NK-92 treated with Interleukin-12 subunit alpha and Interleukin-12 subunit beta, amount 100 ng/mL, for 24 hours (cell line): ENCODE measurements at places on chromosomes 2 and 18.

GRCh38 chr18:7590826-7591560 lies 23.9 kb downstream of the PTPRM start:
- no peak for DNase-seq

- DNase-seq: no peak
Measured at GRCh38 chr2:27351802-27352598, 4.6 kb downstream of the GTF3C2 start.

GRCh38 chr18:70405052-70405451 lies 116.2 kb downstream of the SOCS6 start:
- no peak for DNase-seq

GRCh38 chr18:44887227-44887631 lies 206.5 kb downstream of the SETBP1 start:
- DNase-seq: peak; percentile 46

DNA sequence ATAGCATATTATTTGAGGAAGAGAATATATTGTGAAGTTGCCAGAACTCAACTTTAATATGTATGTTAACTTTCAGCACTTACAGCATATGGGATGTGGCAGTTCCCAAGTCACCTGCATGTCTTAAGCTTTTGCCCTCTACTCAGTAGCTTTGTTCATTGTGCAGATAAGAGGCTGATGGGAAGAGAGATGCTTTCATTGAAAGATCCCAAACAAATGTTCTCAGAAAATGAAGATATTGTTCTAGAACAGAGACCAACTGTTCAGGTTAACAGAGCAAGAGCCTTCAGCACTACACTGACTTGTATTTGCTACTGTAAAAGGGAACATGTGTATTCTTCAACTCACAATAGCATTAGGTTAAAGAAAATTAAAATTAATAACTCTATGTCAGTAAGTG lies 28.1 kb downstream of the GAREM1 start:
- no peak for DNase-seq

- peak; percentile 82 for DNase-seq
Measured at GRCh38 chr2:136116151-136116812, 1.7 kb downstream of the CXCR4 start.

DNA sequence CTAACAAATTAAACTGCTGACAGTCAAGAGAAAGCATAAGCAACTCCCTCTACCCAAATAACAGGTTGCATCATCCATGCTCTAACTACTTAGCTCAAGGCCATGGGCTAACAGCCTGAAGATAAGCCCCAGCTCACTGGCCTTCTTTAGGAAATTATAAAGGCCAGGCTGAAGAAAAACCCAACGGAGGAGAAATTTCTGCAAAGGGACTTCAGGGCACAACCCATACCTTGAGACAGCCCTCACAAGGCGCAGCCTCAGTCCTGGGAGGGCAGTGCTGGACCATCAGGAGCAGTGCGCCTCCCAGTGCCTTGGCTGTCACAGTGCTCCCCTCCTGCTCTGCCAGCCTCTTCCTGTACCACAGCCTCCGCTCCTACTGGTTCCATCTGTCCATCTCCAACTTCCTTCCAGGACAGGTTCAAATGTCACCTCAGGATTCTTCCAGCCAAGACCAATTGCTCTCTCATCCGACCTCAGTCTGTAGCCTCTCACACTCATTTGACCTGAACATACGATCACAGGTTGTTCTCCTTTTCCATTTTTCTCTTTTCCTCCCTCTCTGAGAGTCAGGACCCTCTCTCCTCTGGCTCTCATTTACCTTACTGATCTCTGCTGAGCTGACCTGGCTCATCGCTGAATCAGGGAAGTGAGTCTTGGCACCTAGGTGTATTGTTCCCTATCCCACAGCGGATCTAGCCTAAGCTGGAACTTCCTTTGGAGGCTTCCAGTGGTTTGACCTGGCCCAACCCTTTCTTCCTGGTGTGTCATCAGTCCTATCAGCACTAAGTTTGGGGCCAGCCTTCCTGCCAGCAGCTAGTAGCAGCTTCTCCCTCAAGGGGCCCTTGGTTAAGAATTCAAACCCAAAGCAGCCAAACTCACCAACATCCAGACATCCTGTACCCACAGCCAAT lies 1.9 kb downstream of the MCFD2 start:
- no peak for DNase-seq

GRCh38 chr2:135948642-135949355 lies 36.6 kb downstream of the DARS1 start:
- DNase-seq: peak; percentile 14

DNA sequence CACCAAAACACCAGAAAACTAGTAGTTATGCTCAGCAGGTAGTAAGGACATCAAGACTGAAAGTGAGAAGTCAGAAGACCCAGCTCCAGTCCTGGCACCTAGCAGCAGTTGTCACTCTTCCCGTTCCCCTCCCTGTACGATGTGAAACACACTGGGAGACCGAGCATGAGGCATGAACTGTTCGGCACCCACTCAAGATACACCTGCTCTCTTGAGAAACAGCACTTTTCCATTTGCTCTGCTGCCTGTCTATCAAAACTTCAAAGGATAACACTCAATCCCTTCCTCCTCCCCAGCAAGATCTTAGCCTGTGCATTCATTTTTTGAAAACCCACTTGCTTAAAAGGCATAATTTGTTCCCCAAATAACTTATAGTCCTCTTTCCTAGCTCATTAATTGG lies 123.9 kb downstream of the PLEKHM3 start:
- no peak for DNase-seq

- no peak for DNase-seq
Measured at GRCh38 chr2:85922199-85922598, 33.4 kb upstream of the ST3GAL5 start.

DNA sequence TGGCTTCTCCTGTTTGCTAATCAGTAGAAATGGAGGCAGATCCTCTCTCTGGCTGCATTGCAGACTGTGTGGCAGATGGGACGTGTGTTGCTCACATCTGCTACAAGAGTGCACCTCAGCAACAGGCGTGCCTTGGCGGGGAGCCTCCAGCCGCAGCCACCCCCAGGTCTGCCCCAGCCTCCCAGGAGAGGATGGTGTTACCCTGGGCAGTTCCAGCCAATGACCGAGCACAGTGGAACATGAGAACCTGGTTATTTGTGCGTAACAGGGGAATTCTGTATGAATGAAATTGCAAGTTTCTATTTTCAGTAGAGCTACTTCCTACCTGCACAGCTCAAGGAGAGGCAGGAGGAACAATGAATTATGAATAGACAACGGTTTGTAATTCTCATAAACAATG lies 130.6 kb upstream of the CBLN2 start:
- no peak for DNase-seq

DNA sequence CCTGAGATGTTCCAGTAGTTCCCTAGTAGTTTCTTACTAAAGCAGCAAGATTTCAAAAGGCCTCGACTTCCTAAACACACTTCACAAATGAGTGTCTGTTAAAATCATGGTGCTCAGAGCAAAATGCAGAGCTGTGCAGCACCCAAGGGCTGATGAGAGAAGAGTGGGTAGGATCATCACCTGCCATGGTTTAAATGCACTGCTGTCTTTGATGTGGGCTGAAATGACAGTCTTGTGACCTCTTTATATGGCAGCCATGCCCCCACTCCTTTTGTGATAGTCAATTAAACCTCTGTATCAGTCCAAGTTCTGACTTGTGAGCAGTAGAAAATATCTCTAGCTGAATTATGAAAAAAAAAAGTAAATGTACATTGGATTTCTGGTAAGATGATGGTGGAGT lies 107.1 kb downstream of the TFCP2L1 start:
- no peak for DNase-seq

- no peak for DNase-seq
Measured at GRCh38 chr2:174729797-174730697, 34.2 kb downstream of the CHRNA1 start.

DNA sequence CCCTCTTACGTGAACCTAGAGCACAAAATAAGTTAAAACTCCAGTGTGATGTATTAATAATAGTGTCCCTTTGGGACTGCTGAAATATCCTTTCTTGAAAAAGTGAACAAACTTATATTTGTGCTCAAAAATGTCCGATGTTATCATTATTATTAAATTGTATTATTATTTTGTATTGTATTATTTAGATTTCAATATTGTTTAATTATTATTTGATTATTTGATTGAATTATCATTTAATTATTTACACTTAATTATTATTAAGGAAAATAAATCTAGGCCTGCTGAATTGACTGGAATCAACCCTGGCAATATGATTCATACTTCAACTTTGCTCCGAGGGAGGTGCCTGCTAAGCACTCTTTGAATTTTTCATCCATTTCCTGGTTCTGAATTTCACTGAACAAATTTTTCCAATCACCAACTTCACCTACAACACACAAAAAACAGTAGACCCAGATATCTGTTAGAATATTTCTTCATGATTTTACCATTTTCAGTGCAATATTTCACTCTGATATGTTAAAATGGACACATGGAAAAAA lies 10.9 kb upstream of the EIF2AK2 start:
- DNase-seq: no peak

DNA sequence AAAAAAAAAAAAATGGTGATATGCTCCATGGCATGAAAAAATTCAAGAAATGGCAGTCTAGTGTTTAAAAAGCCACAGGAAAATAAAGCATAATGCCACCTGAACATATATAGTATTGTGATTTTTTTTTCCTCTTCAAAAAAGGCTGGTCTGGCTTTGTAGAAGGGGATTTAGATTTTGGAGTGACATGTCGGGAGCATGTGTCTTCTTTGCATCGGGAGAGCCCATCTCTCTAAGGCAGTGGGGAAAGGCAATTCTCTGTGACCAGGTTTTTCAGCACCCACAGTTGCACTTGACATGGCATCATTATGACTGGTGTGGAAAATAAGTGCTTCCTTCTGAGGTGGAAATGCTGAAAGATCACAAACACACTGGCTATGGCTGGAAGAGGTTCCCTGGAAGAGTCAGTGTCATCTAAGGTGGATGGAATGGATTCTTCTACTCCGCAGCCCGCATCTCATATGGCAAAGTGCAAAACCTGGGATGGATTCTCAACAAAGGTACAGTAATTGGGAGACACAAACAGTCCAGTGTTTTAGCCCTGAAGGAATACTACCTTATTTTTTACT lies 172.5 kb downstream of the AGAP1 start:
- no peak for DNase-seq

GRCh38 chr2:238427435-238428162 lies 872 bp downstream of the ASB1 start:
- no peak for DNase-seq

DNA sequence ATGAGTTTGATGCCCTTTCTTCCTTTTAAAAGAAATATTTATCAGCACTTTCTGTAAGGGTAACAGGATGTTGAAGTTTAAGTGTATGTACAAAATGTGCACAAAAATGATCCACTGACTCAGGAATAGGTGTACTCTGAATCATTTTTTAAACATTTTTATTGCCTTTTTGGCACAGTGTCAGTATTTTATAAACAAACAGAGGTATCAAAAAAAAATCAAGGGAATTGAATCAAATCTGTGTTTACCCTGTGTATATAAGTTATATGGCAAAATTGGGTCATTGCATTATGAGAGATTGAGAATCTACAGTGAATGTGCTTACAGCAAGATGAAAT lies 513.9 kb upstream of the NETO1 start:
- no peak for DNase-seq

DNA sequence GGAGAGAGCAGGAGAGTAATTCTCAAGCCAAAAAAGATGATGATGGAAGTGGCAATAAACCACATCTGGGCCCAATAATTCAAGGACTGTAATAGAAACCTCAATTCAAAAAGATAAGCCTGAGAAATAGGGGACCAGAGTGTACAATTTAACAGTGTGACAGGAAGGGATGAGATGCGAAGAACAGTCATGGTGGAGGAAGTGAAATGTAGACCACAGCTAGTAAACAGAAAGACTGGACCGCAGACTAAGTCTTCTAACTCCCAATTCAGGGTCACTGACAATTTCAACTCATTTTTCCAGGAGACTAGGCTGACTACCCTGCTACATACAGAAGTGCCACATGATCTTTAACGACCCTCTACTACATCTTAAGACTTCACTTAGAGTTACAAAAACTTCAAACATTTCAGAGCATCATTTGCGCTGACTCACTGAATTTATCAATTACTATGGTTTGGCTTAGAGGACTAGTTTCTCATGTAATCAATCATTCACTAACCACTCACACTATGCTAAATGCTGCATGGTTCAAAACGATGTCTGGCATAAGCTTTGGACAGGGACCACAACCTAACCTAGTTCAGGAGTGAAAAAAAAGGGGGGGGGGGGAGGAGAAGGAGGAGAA lies 9.0 kb downstream of the CUL3 start:
- no peak for DNase-seq

- no peak for DNase-seq
Measured at GRCh38 chr2:25315316-25315680, 26.4 kb downstream of the DNMT3A start.

DNA sequence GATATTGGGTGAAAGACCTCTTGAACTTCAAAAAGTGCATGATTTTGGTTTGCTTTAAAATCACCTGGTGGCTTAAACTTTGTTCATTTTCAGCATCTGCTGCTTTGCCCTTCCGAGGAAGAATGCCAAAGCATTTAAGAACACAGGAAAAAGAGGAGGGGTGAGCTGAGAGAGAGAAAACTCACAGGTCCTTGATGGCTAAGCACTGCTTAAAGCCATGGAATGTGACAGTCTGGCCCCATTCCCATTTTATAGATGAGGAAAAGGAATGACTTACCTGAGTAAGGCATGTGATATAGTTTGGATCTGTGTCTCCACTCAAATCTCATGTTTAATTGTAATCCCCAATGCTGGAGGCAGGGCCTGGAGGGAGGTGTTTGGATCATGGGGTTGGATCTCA lies 58.1 kb downstream of the KCNS3 start:
- DNase-seq: no peak

- no peak for DNase-seq
Measured at GRCh38 chr2:29632018-29632417, 289.4 kb downstream of the ALK start.

- DNase-seq: no peak
Measured at GRCh38 chr18:49668574-49669275, 106.9 kb downstream of the LIPG start.

GRCh38 chr2:152492911-152493310 lies 157.9 kb downstream of the FMNL2 start:
- no peak for DNase-seq

GRCh38 chr2:246489-247144 lies 17.2 kb downstream of the SH3YL1 start:
- DNase-seq: no peak

GRCh38 chr2:116718451-116718850 lies 1096.0 kb upstream of the DDX18 start:
- DNase-seq: no peak

- DNase-seq: no peak
Measured at GRCh38 chr18:37412829-37413228, 152.8 kb downstream of the CELF4 start.

- no peak for DNase-seq
Measured at GRCh38 chr18:49279041-49279440, 181.4 kb downstream of the DYM start.

- DNase-seq: no peak
Measured at GRCh38 chr2:188450732-188451483, 159.2 kb downstream of the GULP1 start.

DNA sequence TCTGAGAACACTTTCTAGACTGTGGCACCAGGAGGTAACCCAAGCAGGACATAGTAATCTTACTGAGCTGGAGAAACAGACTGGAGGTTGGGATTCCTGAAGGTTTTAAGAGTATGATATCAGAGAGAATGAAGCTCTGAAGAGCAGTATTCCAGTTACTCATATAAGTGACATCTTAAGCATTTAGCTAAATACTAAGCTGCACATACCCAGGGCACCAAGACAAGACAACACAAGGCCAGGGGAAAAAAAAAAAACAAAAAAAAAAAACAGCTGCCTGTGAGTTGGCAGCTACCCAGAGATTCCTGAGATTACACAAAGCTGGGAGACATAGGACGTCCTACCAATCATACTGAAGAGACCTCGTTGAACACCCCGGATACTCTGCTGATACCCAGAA lies 175.8 kb downstream of the SRBD1 start:
- DNase-seq: no peak
